ENCODE measurements at places on chromosomes 2 and 18.

DNA sequence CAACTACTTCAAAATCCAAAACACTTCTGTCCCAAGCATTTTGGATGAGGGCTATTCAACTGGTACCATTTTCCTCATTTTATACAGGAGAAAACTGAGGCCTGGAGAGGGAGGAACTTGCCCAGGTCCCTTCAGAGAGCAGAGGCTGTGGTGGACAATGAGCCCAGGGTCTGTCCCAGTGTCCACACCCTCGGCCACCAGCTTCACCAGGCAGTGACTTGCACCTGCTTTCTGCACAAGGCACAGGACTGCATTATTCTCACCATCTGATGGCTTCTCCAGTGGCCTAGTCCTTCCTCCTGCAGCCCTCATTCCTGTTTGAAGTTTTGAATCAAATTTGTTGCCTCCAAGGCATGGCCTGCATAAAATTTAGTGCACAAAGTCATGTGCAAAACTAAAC, 53.3 kb downstream of the RNF144A start:
- DNase-seq, result no peak

DNA sequence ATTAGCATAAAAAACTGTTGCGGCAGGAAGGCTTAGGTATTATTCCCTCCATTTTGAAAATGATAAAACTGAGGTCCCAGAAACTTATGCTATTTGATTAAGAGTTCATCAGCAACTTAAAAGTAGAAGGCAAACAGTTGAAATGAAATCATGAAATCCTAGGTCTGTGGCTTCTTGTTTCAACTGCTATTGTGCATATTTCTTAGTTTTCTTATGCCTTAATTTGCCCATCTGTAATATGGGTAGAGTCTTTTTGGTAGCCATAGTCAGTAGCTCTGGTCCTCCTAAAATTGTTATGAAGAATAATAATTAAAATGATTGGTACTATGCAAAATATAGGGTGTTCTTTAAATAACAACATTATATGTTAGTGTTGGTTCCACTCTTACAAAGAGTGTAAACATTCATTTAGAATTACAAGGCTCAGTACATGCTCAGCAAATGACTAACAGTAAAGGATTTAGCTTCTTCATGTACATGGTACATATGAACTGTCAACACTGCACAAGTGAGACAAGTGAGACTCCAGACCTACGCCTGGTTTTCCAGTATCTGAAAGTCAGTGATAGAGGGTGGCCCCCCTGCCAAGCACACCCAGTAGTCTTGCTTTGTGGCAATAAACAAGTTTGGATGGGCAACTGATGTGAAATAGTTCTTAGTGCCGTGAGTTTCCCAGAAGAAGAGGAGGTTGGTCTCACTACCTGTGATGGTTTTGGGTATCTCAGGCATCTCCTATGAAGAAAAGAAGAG, 9.6 kb downstream of the IL1A start:
- no peak for DNase-seq

DNA sequence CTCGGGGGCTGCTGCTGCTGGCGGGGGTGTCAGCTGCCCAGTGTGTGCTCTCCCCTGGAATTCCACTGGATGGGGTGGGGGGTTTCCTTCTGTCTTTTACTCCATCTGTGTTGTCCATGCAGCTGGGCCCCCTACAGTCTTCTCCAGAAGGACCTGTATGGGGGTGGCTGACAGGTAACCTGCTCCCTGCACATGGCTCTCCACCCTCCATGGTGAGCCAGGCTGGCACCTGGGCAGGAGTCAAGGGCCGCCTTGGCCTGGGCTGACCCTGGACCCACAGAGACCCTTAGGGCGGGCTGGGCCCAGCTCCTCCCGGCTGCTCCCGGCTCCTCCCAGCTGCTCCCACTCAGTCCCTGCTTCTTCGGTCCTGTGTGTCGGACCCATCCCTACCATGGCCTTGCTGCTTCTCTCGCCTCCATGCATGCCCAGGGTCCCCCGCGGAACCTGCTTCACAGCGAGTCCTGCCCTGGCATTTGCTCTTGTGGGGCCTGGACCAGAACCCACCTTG, 15.0 kb downstream of the SNTG2 start:
- no peak for DNase-seq

DNA sequence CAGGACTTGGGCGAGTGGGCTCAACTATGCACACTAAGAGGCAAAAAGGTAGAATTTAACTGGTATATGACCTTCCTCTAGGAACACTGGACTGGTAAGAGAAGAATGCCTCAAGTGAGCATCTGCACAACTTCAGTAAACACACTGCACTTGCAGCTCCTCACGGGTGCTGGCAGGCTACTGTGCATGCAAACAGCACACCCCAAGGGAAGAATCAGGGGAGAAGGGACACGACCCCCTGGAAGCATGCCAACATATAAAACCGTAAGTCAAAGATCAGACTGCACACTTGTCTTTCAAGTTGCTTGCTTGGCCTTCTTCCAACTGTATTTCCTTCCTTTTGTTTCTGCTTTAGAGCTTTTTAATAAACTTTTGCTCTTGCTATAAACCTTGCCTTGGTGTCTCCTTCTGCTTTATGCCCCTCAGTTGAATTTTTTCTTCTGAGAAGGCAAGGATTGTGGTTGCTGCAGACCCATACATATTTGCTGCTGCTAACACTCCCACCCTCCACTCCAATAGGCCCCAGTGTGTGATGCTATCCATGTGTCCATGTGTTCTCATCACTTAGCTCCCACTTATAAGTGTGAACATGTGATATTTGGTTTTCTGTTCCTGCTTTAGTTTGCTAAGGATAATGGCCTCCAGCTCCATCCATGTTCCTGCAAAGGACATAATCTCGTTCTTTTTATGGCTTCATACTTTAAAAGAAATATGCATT, 263.7 kb upstream of the SPOPL start:
- DNase-seq, result no peak

- DNase-seq, result no peak
Measured at GRCh38 chr2:16198166-16198912, 258.0 kb downstream of the MYCN start.

GRCh38 chr2:209876211-209876610, 104.6 kb downstream of the UNC80 start:
- DNase-seq, result no peak

DNA sequence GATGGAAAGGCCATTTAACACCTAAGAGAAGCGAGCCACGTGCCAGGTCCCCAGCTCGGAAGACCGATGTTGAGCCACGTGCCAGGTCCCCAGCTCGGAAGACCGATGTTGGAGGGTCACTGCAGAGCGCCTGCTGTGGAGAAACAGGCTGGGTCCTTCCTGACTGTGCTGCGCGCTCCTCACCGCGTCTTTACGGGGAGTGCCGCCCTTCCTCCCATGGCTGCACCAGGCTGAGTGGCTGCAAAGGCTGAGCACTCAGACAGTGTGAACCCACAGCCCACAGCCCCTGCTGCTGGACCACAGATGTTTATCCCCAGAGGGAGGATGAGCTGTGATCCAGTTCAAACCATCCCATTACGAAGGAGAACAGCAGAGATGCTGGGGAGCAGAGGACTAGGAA, 55.7 kb downstream of the RTP5 start:
- no peak for DNase-seq

GRCh38 chr2:240578488-240578887, 8.0 kb upstream of the CAPN10 start:
- DNase-seq, result no peak

DNA sequence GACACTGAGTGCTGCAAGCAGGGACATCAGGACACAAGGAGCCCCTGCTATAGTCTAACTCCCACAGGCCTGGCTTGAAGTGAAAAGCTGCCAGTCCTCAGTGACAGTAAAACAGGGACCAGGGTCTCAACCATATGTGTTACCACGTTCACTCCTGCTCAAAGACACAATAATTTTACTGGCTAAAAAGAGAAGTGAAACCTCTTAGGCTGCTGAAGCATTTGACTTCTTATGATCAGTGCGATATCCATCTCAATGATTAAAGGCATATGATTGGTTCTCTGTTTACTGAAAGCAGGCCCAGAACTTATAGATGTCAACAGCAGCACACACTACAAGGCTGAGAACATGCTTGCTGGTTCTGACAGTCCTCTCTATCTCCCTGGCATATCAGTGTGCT, 129.8 kb upstream of the LMAN1 start:
- DNase-seq, result no peak

DNA sequence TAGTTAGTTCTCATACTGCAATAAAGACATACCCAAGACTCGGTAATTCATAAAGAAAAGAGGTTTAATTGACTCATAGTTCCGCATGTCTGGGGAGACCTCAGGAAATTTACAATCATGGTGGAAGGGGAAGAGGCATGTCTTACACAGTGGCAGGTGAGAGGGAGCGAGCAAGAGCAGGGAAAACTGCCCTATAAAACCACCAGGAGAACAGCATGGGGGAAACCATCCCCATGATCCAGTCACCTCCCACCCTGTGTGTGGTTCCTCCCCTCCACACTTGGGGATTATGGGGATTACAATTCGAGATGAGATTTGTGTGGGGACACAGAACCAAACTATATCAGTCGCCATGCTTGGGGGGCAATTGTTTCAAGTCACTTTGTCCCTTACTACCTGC, 1.1 kb upstream of the SSB start:
- no peak for DNase-seq

- no peak for DNase-seq
Measured at GRCh38 chr2:127811397-127812321, 688 bp upstream of the WDR33 start.

DNA sequence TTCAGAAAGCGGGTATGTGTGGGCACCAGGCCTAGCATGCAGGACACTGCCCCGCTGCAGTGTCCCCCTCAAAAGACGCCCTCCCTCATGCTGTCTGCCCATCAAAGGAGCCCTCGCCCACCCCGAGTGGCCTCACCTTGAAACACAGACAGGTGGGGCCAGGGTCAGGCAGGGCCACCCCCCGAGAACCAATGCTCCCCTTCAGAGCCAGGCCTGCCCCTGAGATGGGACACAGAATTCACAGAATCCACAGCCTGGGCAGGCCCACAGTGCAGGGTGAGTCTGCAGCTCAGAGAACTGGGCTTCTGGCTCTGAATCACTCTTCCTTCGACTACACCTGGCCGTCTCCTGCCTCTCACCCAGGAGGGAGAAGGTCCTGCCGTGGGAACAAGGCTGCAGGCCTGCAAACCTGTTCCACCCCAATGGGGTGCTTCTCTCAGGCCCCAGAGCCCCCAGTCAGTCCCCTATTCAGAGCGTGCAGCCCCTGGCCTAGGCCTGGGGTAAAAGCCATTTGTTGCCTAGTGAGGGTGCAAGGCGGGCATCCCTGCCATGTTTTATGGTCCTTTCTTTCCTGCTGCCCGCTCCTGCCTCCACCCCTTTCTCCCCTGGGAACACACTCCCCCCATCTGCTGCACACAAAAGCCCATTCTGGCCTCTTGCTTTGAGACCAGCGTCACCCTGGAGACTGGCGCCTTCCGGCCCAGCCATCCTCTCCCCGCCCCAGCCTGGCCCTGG, 11.3 kb upstream of the ARHGEF4 start:
- DNase-seq, result no peak

GRCh38 chr2:53756644-53757043, 11.0 kb upstream of the CHAC2 start:
- no peak for DNase-seq

DNA sequence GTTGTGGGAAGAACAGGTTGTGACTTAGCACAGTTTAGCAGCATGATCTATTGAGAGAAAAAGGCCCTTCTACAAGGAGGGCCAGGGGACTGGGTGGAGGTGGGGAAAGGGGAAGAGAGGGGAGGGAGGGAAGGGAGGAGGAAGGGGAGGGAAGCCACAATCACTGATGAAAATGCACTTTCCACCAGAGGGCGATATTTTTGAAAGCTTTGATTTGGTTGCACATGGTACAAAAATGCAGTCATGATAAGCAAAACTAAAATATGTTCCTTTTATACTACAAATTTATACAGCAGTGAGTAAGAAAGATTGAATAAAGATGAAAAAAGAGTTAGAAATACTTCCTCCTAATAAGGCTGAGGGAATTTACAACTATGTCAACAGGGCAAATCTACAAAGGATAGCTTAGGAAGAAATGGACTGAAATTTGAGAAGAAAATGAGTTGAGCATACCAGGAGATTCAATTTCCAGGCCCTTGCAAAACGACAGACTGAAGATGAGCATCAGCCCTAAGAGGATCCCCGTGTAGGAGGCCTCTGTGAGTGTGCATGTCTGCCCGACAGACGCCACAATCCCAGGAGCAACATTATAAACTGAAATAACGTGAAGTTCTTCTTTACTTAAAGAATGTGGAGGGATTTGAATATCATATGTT, 17.2 kb downstream of the SH3YL1 start:
- DNase-seq, result no peak

GRCh38 chr2:235670974-235671787, 177.3 kb downstream of the AGAP1 start:
- no peak for DNase-seq

GRCh38 chr2:173544641-173545363, 190.1 kb downstream of the CDCA7 start:
- DNase-seq, result no peak

DNA sequence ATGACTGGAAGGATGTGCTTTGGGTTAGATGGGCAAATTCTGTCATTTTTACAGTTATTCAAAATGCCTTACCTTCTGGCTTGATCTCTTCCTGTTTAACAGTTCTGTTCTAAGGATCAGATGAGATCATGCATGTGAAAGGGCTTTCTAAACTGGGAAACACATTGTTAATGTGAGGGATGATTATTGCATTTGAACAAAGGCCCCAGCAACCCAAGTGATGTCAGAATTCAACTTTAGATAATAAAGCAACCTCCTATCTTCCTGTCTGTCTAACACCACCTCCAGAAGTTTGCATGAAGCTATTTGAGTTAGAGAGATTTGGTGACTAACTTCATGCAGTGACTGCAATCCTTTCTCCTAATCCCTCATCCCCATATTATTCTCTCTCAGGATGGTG, 77.8 kb upstream of the B3GNT2 start:
- no peak for DNase-seq

- DNase-seq, result no peak
Measured at GRCh38 chr2:221431477-221431876, 140.6 kb downstream of the EPHA4 start.

GRCh38 chr2:206962966-206963365, 23.6 kb downstream of the CPO start:
- DNase-seq, result no peak

- DNase-seq, result no peak
Measured at GRCh38 chr2:240326246-240326645, 109.2 kb upstream of the GPC1 start.

DNA sequence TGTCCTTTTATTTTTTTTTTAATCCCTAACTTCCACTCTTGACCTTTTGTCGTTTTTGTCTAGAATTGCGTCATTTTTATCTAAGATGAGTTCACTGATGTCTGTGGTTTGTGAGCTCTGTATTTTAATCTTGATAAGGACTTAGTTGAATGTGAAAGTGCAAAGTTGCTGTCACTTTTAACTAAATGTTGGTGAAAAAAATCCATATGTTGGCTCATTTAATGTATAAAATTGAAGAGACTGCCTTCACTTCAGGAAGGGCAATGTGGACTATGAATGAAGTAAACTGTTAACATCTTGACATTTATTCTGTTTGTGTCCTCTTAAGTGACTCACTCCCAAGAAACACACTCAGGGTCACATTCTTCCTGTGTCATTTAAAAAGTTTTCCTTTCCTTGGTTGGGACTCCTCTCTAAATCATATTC, 256.6 kb upstream of the RASGRP3 start:
- DNase-seq, result no peak

All from mucosa of descending colon (tissue), 3 donors.